ENCODE measurements at places on chromosomes 6 and 20.
A peak's percentile ranks its signal among the peaks of the same experiment; 100 is the strongest.

- no peak for DNase-seq
Observed at GRCh38 chr6:4599924-4600323, 176.3 kb upstream of the CDYL start.

DNA sequence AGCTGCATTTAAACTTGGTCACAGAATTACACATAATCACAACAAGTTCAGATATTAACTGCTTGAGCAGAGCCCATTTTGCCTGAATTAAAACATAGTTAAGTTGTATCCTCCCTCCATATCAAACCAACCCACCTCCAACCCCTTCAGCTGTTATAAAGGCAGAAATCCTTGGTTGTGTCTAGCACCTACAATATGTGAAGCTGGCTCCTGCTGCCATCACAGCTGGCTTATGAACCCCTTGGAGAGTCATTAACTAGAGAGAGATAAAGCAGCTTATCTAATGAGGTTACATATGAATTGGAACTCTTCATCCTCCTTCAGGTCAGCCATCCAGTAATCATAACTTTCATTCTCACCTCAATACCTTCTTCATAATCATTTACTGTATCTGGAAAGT is 101.8 kb downstream of the EPHA7 start:
- no peak for DNase-seq

DNA sequence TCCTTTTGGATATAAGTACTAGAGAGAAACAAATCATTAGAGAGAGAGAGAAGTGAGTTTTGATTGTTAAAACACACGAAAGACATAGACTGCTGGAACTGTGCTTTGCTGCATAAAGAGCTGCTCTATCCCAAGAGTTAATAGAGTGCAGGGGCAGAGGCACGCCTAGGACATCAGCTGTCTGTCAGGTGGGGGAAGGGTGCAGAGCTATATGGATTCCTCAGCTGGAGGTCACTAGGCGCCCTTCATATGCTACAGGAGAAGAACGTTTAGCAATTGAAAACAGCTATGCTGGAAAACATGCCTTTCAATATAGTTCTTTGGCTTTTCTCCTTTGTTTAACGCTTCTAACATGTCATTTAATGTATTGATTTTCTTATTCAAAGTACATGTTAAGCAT is 169.0 kb upstream of the MCHR2 start:
- no peak for DNase-seq

GRCh38 chr6:28985462-28986164 is 19.5 kb downstream of the ZNF311 start:
- peak; percentile 82 for DNase-seq

- DNase-seq: no peak
Observed at GRCh38 chr20:7237251-7237650, 469.8 kb downstream of the BMP2 start.

DNA sequence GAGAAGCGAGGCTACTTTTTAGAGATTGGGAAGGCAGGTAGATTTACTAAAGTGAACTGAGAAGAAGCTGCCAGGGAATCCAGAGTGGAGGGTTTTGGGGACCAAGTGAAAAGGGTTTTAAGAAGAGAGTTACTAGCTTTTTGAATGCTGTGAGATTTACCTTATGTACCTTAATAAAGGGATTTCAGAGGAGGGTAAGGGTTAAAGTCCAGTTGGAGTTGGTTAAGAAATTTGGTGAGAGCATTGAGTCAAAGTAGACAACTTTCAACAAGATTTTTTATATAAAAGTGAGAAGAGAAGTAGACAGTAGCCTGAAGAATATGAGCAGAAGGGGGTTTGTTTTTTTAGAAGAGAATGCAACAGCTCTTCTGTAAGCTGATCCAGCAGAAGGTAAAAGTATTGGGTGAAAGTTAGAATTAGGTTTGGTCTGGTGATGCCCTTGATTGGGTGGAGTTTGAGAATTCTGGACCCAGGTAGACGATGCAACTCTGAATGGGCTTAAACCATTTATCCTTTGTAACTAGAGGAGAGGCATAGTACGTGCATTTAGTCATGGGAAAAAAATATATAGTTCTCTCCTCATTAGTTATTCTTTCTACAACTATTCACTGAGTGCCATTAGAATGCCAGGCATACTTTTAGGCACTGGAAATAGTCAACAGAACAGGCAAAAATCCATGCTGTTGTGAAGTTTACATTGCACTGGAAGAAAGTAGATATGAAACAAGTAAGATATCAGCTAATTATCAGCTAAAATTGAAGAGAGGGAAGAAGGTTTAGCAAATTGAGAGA is 44.8 kb downstream of the ATRN start:
- no peak for DNase-seq

All from midbrain (tissue), 1 donor.